ENCODE measurements at places on chromosomes 6 and 20.

DNA sequence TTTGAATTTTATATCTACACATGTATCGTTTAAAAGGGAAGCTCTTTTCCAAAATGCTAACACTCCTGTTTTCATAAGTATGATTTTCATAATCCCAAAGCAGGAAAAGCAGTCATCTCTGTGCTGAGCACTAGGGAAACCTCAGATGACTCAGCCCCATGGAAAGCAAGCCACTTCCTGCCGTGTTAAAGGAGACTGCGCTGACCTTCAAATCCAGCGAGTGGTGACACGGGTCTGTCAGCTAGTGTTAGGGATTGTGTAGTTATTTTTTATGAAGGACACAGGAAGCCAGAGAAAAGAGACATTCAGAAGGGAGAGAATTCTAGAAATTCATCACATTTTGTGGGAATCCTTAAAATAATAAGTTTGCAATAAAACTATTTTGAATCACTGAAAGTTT lies 57.0 kb upstream of the CD93 start:
- DNase-seq: no peak

DNA sequence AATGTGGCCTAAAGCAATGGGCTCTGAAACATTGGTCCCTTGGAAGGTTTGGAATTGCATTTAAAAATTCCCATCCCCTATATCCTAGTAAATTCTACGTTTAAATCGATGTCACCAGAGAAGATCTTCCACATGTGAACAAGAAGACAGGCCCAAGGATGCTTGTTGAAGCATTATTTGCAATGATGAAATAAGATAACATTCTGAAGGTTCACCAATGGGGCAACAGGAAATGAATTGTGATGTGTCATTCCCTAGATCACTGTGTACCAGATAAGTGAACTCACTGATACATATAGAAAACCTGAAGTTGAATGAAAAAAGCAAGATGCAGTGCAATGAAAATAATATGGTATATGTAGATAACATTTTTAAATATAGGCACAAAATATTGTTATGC lies 464.3 kb upstream of the BTBD3 start:
- DNase-seq: no peak

- DNase-seq: no peak
Observed at GRCh38 chr6:41935193-41935574, 6.4 kb downstream of the CCND3 start.

- no peak for DNase-seq
Observed at GRCh38 chr6:85363870-85364269, 86.0 kb upstream of the NT5E start.

DNA sequence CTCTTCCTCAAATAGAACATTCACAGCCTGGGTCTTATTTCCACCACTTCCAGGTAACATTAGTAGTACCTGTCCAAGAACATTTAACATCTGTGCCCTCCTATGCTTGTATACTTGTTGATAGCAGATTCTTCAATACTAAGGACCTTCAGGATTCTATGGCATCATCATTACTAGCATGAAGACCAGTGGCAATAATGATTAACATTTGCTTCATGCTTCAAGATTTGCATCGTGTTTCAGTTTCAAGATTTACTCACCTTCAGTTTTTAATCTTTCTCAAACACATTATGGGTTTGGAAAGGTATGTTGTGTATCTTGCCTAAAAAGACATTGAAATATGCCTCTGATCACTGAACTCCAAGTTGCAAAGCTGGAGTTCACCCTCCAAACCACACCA lies 412.8 kb upstream of the NRSN1 start:
- DNase-seq: no peak

DNA sequence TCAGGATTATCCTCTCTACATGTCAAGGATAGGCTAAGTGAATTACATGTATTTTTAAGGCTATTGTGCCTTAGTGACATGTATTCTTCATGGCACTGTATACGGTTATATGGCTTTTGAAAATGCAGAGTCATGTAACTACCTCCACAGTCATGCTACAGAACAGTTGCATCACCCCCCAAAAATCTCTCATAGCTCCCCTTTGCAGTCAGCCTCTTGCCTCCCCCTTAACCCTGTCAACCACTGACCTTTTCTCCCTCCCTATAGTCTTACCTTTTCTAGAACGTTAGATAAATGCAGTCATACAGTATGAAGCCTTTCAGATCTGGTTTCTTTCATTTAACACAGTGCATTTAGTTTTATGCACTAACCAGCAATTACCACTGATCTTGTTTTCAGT lies 10.3 kb upstream of the RNF24 start:
- no peak for DNase-seq
